ENCODE measurements at places on chromosomes 7 and 10.

- DNase-seq: no peak
Measured at GRCh38 chr10:73597346-73597745, 6.2 kb upstream of the USP54 start.

GRCh38 chr10:132518572-132519381 is 18.8 kb upstream of the INPP5A start:
- no peak for DNase-seq

- DNase-seq: no peak
Measured at GRCh38 chr10:29056729-29057128, 232.1 kb upstream of the LYZL1 start.

- no peak for DNase-seq
Measured at GRCh38 chr10:5440206-5440605, 27.8 kb downstream of the NET1 start.

DNA sequence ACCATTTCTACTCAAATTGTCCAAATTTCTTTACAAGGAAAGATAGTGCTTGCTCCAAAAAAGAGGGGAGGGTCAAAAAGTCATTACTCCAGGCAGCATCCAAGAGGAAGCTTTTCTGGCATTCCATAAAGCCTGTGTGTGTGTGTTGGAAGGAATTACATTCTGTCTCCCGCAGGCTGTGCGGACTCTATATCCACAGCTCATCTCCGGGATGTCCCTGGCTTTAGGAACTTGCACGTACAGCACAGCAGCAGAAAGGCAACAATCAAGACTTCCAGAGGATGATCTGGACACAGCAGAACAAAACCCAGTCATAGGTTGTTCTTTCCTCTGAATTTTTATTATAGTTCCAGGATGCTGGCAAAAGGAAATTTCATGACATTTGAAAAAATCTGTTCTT is 94.8 kb downstream of the ITIH5 start:
- no peak for DNase-seq

- no peak for DNase-seq
Measured at GRCh38 chr7:127665922-127666321, 13.9 kb downstream of the SND1 start.

DNA sequence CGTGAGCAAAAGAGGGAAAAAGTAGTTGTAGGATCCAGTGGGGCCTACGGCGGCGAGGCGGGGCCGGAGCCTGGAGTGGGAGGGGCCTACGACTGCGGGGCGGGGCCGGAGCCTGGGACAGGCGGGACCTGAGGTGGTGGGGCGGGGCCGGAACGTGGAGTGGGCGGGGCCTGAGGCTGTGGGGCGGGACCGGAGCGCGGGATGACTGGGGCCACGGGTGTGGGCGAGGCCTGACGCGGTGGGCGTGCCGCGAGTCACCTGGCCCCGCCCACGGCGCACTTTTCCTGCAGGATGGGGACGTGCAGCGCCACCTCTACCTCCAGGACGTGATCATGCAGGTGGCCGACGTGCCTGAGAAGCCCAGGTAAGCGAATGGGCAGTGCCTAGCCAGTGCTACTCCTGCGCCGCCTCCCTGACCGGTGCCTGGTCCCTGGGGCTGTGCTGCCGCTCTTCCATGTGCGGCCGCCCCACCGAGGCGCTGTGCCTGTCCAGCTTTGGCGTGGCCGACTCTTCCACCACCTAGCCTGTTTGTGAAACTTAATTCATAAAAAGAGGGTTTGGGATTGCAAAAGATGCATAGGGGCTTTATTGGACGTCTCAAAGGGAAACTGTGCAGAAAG is 496 bp downstream of the ZNF511 start:
- DNase-seq: peak; percentile 93

DNA sequence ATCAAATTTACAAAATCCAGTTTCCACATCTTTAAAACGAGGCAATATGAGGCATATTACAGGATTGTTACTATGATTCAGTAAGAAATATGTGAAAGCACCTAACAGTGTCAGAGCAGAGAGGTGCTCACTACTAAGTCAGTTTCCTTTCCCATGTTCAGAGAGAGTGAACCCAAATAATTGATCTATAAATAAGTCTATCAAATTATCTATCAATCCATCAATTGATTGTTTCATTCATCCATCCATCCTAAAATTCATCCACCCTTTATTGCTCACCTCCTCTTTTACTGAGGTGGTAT is 340.8 kb downstream of the SUGCT start:
- DNase-seq: no peak

GRCh38 chr7:154844955-154845354 is 158.0 kb downstream of the PAXIP1 start:
- DNase-seq: no peak

DNA sequence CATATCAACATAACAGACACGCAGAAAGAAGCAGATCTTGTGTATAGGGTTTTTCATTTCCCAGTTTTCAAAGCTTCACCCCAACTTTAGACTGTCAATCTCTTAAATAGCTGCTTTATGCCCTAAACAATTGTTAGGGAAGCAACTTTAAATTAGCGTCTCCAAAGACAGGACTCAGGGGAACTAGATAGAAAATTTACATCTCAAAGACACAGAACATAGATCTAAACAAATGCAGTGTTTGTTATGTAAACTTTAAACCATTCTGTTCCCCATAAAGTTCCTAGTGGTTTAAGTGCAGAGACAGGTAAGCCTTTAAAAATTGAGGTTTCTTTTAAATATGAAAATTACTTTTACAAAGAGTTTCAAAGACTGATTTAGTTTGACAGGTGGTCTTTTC is 379.2 kb upstream of the GHITM start:
- DNase-seq: no peak

GRCh38 chr10:112763916-112764520 is 186.0 kb upstream of the TCF7L2 start:
- DNase-seq: no peak

DNA sequence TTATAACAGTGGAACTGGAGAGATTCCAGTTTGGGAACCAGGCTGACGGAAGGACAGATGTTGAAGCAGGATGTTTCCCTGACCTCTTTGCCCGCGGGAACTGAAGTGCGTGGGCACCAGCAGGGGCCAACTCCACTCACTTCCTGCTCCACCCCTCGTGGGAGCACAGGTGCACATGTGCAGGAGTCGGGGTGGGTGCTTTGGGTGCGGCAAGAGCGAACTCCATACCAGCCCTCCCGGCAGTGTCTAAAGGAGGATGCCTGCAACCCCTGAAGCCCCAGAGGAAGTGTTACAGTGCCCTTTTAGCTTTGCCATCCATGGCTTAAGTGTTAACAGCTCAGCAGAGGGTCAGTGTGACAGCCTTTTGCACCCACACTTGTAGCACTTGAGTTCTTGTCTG is 27.4 kb upstream of the UBE3C start:
- DNase-seq: no peak

- no peak for DNase-seq
Measured at GRCh38 chr10:80281292-80281691, 8.2 kb downstream of the MAT1A start.

DNA sequence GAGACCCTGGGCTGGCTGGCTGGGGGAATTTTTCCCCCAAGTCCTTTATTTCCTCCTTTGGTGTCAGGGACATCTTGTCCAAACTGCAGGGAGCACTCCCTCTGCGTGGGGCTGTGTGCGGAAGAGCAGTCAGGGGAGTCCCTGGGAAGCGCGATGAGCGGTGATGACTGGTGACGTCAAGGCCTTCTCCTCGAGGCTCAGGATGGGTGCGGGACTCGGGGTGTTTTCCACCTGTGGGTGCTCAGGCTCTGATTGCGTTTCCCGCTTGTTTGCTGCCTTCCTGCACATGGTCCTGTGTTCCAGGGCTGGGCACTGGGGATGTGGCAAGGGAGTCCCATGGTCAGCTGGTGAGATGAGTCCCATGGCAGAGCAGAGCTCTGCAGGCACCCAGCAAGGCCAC is 101.2 kb downstream of the DOCK1 start:
- DNase-seq: no peak

GRCh38 chr7:99476107-99476506 is 3.4 kb downstream of the ZNF789 start:
- DNase-seq: no peak

DNA sequence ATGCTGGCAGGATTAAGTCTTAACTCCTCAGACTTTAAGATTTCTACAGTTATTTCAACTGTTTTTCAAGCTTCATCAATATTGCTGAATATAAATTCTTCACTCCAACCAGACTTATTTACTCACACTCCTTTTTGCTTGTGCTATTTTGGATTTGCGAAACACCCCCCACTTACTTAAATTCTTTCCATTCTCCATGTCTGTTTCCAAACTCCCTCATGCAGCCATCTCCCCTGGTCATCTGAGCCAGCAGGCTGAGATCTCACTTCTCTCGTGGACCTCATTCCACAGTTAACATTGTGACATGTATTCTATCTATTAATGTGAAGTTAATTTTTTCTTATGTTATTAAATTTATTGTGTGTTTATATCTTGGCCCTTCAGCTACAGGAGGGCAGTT is 188.9 kb upstream of the HDAC9 start:
- DNase-seq: no peak

DNA sequence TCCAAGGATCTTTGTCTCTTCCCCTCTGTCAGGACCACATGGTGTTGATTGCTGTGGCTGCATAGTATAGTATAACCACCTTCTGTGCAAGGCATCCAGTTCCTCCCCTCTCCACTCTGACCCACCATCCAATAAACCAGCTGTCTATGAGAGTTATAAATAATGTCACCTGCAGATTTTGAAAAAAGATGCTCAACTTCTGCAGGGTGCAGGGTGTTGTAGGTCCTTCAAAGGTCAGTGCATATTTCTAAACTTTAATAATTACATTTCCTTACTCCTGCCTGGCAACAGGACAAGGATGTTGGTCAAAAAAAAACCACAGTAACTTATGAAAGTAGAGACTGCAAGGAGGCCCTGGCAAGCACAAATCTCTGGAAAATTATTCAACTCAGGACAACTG is 166.2 kb downstream of the PKD1L1 start:
- no peak for DNase-seq

GRCh38 chr7:94039368-94040035 is 35.3 kb upstream of the BET1 start:
- DNase-seq: no peak

DNA sequence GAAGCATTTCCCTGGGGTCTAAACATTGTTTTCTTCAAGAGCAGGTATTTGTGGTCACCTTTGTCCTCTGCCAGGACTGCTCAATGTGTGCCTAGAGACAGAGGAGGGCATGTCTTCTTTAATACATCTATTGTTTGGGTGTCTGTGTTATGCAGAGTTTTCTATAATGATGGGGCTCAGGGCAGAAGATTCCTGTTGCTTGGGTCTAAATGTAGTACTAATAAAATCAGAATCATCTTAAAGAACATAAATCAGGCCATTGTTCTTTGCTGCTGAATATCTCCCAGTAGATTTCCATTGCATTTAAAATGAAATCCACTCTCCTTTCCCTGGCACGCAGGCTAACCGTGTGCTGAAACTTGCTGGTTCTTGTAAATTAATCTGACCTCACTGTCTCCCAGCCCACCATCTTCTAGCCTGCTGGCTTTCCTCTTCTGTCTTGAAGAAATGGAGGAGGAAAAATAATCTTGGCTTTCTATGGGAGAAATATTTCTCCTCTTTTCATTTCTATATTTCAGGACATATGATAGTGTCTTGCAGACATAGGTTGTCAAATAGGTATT is 1396.8 kb downstream of the GATA3 start:
- no peak for DNase-seq

- DNase-seq: peak; percentile 37
Measured at GRCh38 chr7:142478479-142479220, 220.8 kb upstream of the PRSS58 start.

- no peak for DNase-seq
Measured at GRCh38 chr7:30349816-30350215, 65.4 kb downstream of the ZNRF2 start.

DNA sequence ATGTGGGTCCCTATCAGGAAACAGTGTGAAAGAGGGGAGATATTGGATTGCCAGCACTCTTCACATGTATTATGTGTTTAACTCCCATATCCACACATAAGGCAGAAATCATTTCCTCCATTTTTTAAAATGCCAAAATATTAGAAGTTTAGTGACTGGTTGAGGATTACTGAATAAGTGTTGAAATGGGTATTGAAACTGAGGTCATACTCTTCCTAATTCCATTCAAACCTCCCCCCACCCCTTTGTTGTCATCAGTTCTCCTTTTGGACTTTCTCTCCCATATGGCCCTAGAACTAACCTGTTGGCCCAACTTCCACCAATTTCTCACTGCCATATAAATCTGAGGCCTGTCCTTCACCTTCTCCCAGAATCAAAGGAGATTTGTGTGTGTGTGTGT is 81.6 kb downstream of the EVX1 start:
- DNase-seq: no peak

DNA sequence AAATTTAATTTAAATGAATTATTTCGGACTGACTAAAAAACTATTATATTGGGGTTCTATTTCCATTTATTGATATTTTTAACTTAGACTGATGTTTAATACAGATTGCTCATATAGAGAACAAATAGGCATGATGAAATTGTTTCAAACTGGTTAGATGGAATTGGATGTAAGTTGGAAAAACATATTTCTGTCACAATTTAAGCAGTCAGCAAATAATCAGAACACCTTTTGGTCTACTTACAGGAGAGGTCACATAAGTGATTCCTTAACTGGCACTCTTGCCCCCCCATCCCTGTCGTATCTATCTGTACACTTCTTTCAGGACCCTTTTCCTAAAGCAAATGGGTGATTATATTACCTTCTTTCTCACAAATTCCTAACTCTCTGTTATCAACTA is 138.4 kb downstream of the PLXDC2 start:
- DNase-seq: no peak

DNA sequence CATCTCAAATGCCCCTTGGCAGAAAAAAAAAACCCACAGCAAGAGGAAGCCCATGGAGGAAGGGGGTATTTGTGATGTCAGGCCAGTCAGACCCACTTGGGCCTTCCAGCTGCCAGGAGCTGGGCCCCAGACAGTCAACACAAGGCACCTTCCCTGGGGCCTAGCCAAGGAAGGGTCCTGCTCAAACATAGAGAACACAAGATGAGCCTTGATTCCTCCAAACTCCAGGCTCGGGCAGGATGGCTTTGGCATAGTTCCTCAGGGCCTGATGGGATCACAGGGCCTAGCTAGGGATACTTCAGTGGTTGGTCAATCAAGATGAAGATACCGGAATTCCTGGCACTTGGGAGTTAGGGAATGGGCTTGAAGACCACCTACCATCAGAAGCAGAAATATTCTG is 30.8 kb downstream of the DPCD start:
- DNase-seq: no peak

DNA sequence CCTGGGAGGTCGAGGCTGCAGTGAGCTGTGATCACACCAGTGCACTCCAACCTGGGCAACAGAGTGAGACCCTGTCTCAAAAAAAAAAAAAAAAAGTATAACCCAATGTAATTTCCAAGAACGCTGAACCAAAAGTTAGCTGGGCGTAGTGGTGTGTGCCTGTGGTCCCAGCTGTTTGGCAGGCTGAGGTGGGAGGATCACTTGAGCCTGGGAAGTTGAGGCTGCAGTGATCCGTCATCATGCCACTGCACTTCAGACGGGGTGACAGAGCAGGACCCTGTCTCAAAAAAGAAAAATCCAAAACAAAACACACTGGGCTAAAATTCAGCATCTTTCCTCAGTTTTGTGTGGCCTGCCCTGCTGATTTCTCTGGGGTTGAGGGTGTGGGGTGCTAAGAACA is 21.1 kb downstream of the HNRNPA2B1 start:
- no peak for DNase-seq
